ENCODE measurements at places on chromosomes 6 and 20.

DNA sequence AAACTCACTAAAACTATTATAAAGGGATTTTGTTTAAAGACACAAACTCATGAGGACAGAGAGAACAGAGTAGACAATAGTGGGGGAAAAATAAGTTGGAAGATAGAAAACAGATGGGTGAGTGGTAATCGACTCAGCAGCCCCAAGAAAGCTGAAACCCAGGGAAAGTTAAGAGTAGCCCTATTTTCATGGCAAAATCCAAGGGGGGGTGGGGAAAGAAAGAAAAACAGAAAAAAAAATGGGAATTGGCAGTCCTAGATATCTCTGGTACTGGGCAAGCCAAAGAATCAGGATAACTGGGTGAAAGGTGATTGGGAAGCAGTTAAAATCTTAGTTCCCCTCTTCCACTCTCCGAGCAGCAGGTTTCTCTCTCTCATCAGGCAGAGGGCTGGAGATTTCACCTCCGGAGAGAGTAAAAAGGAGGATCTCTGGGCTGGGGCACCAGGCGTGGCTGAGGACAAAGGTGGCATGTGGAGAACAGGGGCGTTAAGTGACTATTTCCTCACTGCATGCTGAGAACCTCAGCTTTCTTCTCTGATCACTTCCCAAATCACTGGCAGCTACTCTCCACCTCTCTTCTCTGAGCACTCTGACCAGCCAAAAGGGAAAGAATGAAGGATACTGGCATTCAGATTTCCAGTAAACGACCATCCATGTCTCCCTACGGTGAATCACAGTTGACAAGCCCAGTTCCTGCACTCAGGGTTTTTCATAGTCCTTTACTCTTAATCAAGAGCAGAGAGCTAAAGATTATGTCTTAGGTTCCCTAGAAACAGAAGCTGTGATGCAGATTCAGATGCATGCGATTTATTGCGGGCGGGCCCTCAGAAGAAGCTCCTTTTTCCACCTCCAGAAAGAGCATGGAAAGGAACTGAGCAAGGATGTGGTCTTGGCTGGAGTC lies 7.3 kb upstream of the RNF24 start:
- DNase-seq = peak; percentile 49

- peak; percentile 95 for DNase-seq
Measured at GRCh38 chr6:14743474-14744211, 502.2 kb upstream of the JARID2 start.

- DNase-seq = no peak
Measured at GRCh38 chr20:42974347-42974746, 215.4 kb downstream of the PTPRT start.

DNA sequence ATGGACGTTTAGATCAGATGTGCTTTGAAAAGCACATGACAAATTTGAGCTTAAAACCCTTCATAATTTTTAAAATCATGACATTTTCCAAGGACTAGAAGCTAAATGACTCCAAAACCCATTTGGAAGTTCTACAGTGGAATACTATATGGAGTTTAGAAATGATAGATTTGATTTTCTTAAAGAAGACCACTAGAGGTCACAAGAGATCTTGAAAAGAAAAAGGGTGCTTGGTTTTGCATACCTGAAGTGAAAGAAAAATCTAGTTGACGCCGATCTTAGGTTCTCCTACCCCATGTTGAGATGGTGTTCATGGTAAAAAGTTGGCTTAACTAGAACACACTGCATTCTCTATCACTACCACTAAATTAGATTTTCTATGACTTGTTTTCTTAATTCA lies 31.5 kb downstream of the CFAP61 start:
- DNase-seq = peak; percentile 73

- no peak for DNase-seq
Measured at GRCh38 chr20:9241721-9242427, 173.0 kb downstream of the PLCB4 start.

DNA sequence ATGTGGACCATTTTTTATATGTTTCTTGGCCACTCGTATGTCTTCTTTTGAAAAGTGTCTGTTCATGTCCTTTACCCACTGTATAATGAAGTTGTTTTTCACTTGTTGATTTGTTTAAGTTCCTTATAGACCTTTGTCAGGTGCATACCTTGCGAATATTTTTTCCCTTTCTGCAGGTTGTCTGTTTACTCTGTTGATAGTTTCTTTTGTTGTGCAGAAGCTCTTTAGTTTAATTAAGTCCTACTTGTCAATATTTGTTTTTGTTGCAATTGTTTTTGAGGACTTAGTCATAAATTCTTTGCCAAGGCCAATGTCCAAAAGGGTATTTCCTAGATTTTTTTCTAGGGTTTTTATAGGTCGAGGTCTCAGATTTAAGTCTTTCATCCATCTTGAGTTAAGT lies 66.2 kb downstream of the UNC5CL start:
- DNase-seq = no peak

GRCh38 chr20:57936636-57937385 lies 227.0 kb upstream of the PMEPA1 start:
- DNase-seq = no peak

GRCh38 chr6:110756817-110757216 lies 58.5 kb downstream of the CDK19 start:
- DNase-seq = no peak

- DNase-seq = no peak
Measured at GRCh38 chr6:12147557-12148316, 135.6 kb downstream of the HIVEP1 start.

- no peak for DNase-seq
Measured at GRCh38 chr6:158164579-158165170, 3.4 kb downstream of the SERAC1 start.

- no peak for DNase-seq
Measured at GRCh38 chr6:128443553-128443952, 76.8 kb downstream of the PTPRK start.

GRCh38 chr6:168088161-168089053 lies 9.4 kb upstream of the FRMD1 start:
- DNase-seq = no peak

Data from suppressor macrophage treated with lipopolysaccharide for 1 hour (primary cell).